ENCODE measurements at places on chromosomes 13 and 19.

DNA sequence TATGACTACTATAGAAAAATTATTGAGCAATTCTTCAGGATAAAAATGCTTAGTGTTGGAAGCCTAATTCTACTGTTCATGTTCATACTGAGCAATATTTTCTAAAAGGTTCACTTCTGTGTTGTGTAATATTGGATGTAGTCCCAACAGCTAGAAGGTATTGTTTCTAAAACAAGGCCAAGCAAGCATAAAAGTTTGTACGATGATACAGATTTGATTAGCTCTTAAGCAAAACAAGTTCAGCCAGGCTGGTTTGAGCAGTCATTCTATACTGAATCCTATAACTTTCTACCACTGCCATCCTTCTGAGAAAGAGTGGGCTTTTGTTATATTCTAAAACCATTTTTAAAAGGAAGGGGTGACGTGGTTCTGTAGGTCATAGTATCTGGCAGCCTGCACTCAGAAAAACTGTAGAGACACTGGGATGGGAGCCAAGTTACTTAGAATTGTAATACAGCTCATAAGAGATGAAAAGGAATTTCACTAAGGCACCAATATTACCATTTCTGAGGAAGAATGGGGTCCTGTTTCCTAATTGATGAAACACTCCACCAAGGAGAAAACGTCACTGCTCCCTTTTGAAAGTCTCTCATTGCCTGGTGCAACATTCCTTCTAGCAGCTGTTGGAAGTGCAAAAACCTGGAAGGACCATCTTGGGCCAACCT is 275.0 kb upstream of the DACH1 start:
- DNase-seq, result no peak

GRCh38 chr19:41225238-41226052 is 6.4 kb downstream of the AXL start:
- DNase-seq, result peak; percentile 52

DNA sequence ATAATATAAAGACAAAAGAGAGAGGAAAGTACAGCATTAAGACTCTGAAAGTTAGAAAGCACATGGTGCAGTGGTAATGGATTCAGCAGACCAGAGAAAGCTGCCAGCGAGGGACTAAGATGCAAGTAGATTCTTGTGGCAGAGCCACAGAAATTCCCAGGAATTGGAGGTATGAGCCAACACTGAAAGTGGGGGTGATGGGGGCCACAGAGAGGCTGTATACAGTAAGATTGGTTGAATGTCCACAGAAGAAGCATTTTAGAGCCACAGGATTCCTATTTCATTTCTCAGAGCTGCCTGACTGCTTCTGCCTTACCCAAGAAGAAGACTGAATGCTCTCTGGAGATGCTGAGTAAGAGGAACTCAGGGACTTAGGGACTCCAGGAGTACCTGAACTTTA is 295.0 kb downstream of the LMO7 start:
- no peak for DNase-seq

DNA sequence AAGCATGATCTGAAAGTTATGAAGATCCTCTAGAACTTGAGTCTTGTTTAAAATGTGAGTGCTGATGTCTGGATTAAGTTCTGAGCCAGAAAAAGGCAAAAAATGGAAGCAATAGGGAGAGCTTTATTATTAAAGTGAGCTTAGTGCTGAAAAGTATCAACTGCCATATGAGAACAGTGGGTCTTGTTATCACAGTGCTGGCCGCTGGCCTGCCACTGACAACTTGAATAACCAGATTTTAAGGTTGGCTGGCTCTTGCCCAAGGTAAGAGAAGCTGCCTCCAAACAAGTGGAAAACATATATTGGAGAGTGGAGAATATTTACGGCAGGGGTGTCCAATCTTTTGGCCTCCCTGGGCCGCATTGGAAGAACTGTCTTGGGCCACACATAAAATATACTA is 33.9 kb downstream of the NUFIP1 start:
- no peak for DNase-seq

DNA sequence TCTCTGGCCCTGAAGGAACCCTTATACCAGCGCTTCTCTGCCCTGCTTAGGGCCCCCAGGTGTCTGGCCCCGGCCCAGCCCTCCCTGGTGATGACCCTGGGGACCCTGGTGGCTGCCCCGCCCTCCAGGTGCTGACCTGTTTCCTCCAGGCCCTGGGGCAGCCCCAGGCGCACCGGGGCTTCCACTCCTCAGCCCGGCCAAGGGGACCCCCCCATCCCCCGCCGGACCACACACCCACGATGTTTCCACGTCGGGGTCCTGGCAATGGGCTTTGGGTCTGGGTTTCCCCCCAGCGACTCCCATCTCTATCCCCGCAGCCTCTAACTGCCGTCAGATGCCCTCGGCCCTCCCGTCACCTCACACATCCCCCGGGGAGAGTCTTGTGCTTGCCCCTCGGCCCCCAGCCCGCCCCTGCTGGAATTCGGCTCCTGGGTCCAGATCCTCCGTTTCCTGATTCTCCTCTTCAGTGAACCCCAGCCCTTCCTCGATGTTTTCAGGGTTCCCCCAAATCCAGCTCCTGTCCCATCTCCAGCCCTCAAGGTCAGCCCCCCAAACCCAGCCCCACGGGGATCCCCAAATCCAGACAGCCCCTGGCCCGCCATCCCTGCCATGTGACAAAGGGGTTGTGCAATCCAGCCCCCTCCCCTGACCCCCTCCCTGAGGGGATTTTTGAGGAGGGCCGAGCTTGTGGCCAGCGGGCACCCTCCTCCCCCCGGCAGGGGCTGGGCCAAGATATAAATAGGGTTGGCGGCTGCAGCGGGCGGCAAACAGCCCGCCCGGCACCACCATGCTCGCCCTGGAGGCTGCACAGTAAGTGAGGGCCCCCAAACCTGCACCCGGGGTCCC is at the start of gene SPIB:
TSS of gene SPIB (plus strand) at position 763 of the 846 bp plus-strand sequence. CDS start at position 788, 25 bp downstream.
- DNase-seq, result no peak

- DNase-seq, result no peak
Observed at GRCh38 chr19:15251010-15251748, 18.9 kb upstream of the EPHX3 start.

GRCh38 chr13:37277435-37278144 is 172.1 kb upstream of the CSNK1A1L start:
- no peak for DNase-seq

- DNase-seq, result no peak
Observed at GRCh38 chr13:33518452-33518851, 232.9 kb upstream of the STARD13 start.

DNA sequence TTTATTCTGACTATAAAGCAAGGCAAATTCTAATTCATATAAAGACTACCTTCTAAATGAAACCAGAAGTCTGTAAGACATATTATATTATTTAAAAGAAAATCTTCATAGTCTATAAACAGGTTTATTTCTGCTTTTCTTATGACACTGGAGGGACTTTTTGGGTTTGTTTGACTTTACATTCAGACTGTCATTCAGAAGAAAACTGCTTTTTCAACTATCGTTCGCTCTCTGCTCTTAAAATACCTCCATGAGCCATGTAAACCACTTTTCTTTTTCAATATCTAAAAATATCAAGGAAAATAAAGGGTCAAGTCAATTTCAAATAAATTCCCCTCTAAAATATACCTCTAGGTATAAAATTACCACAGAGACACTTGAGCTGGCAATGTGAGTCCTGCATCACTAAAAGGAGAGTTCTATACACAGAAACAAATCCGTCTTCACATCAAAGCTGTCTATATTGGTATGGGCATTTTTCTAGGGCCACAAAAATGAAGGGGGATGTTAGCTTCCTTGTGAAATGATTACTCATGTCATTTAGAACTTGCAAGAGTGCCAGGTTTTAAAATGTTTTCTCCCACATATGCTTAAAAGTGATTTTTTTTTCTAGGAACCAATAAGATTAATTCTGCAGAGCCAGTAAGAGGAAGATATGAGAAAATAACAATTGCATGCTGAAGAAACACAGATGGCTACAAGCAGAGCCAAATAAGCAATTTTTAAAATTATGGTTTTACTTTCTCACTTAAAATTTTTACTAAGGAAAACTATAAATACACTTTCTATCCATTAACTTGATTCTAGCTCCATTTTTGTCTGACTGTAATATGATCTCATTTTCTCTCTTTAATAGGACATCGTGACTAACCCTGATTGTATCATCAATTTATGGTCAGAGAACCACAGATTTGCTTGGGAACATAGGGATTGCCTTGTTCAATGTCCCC is 181.8 kb downstream of the TBC1D4 start:
- no peak for DNase-seq

DNA sequence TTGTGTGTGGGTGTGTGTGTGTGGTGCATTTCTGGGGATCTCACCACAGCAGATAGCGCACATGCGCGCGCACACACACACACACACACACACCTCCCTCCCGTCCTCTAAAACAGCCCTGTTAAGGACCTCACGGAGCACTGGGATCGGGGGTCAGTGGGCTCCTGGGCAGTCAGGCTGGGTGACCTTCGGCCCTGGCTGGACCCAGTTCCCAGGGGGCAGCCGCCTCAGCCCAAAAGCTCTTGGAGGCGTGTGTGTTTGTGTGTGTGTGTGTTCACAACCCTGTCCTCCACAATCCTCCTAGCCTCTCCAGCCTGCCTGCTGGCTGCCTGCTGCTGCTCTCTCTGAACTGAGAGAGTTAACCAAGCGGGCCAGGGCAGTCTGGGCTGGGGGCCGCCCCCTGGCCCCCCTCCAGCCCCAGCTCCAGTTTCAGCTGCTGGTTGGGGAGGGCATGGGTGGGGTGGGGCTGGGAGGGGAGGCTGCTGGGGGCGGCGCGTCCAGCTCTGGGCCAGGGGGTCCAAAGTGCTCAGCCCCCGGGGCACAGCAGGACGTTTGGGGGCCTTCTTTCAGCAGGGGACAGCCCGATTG is at the start of gene FXYD1:
TSS of gene FXYD1 (plus strand) at position 520 of the 588 bp plus-strand sequence. CDS start 1,256 bp downstream, outside the sequence.
- DNase-seq, result no peak

- DNase-seq, result no peak
Observed at GRCh38 chr19:46849610-46850009, 1.0 kb downstream of the AP2S1 start.

DNA sequence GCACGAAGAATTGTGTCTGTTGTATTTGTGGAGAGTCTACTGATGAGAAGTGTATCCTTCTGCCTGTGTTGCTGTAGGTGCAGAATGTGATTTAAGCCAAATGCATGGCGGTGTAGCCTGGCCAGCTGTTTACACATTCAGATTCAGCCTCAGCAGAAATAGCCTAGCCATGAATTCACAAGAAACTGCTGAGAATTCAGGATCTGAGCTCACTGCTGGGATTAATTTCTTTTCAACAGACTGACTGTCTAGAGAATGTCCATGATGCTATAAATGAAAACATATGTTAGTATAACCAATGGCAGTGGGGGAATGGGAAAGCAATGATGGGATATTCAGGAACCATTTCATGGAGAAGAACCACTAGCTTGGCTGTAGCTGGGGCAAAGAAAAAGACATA is 77.4 kb upstream of the RNF113B start:
- no peak for DNase-seq

DNA sequence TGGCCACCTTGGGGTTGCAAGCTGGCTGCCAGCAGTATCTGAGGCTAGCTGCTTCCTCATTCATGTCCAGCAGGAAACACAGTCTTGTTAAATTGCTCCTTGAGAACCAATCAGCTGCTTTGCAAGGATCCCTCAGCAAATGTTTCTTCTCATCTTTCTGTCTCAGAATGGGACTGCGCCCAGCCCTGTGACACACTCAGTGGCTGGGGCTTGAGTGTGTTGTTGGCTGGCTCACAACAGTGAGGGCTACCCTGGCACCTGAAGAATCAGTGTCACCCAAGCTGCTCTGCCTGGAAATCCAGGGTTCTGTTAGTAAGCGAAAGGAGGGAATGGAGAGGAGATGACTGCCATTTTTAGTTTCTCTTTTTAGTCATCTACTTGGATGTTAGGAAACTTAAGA is 317.2 kb downstream of the DCT start:
- DNase-seq, result no peak

GRCh38 chr19:41548954-41549688 is 26.8 kb upstream of the CEACAM21 start:
- DNase-seq, result peak; percentile 58

DNA sequence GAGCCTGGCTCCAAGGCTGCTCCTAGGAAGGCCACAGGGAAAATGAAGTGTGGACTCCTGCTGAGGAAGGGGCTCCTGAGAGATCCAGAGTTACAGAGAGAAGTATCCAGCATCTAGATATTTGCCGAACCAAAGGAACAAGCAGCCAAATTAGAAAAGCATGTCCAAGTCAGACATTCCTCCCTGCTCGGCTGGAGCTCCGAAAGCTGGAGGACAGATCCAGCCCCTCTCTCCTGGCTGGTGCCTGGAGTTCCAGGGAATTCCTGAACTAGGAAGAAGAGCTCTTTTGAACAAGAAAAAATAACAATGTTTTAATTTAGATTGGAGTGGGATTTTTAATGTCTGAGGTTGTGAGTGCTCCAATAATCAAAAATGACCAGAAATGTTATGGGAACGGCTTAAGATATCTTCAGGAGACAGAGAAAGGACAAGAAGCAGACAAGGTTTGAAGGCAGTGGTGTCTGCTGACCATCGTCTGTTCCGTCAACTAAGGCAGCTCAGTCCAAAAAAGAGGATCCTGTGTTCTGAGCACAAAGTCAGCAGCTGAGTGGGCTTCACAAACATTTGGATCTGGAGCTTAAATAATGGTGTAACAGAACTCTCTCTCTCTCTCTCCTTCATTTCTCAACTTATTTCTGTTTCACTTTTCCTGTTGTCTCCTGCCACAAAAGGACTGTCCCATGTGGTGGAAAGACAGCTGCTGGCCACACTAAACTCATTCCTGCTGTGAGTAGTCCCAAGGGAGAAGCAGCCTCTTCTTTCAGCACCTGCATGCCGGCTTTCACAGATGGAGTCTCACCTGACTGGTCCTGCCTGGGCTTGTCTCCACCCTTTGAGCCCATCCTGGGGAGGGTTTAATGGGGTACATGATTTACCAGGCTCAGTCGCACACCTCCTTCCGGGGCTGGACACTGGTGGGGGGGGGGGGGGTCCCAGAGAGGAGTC is 31.5 kb upstream of the IRS2 start:
- no peak for DNase-seq

DNA sequence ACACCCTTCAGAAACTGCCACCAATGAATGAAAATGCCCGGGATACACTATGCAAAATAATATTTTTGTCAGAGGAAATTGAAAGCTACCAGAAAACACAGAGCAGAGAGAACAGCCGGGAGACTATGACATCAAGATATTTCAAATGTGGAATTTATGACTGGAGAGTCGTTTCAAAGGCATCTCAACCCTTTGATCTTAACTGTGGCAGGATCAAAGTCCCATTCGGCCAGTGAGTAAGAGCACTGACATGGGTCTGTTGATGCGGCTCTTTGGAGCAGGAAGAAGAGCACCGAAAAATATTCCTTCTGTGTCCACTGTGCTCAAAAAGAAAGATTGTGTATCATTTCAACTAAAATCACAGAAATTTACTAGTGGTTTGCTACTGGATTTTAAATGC is 201.9 kb downstream of the RFC3 start:
- no peak for DNase-seq
